ENCODE measurements at places on chromosomes 4 and X.

DNA sequence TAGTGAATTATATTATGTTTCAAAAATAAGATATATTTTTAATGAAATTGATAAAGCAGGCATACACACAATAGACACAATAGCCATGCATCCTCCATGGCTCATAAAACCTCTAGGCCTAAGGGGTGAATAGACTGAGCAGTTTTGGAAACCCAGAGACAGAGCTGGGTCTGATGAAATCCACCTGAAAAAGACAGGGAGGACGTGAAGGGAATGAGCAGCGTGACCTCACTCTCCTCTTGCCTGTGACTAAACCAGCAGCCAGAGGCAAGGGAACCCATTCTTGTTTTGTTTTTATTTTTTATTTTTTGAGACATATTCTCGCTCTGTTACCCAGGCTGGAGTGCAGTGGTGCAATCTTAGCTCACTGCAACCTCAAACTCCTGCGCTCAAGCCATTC is 424.4 kb upstream of the FAM241A start:
- DNase-seq, result no peak

DNA sequence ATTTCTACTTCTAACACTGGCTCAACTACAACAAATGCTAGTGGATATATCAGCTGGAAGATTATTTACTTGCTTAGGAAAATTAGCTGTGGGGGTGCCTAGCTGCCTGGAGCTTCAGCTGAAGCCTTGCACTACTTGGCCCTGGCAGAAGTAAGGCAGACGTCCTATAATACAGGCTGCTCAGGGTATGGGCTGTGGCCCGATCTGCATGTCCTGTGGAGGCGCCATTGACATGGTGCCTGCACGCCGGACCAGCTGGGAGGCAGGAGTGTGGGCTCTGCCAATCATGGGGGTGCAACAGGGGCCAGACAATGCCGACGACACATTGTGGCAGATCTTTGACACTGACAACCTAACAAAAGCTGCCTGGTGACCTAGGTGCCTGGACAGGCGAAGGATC is 31.6 kb upstream of the UCP1 start:
- DNase-seq, result no peak

GRCh38 chr4:76179398-76180318 is 31.5 kb upstream of the NUP54 start:
- peak; percentile 81 for DNase-seq

DNA sequence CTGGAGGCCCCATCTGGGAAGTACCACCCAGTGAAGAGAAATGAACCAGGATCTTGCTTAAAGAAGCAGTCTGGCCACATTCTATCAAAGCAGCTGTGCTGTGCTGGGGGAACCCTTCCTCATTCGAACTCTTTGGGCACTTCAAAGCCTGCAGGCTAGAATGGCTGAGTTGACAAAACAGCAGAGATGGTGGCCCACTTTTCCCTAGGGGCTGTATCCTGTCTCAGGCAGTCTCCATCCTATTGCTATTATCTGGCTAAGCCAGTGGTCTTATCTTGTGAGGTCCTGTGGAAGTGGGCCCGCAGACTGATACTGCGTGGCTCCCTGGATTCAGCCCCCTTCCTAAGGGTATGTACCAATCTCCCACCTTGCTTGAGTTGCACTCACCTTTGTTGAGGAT is 114.3 kb downstream of the VSIG4 start:
- DNase-seq, result no peak

- DNase-seq, result no peak
Observed at GRCh38 chr4:173005912-173006633, 162.5 kb upstream of the GALNT7 start.

- DNase-seq, result no peak
Observed at GRCh38 chrX:71941776-71942175, 31.1 kb downstream of the NHSL2 start.

DNA sequence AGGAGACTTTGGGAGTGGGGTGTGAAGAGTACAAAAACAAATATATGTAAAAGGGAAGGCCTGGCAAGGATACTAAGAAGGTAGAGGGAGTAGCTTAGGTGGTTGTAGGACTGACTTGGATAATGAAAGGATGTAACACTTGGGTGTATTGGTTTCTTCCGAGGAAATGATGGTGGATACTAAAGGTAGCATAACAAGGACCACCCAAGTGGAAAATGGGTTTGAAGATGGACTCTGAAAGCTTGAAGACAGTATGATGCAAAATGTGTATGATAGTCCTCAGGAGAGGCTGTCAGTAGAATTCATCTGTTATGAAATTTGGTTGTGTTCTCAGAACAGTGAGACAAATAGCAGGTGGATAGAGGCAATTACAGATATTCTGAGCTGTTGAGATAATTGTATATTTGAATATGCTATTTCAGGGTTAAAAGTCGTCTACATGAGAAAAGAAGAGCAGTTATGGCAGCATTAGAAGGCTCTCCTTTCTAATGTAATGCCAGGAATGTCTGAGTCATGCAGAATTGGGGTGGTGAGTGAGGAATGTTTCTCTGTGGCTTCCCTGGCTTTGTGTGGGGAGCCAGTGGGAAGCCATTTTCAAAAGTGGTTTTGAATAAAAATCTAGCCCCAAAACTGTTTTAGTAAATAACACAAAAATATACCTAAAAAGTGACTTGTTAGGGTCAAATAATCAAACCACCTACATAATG is 75.6 kb downstream of the FHIP1A start:
- no peak for DNase-seq

DNA sequence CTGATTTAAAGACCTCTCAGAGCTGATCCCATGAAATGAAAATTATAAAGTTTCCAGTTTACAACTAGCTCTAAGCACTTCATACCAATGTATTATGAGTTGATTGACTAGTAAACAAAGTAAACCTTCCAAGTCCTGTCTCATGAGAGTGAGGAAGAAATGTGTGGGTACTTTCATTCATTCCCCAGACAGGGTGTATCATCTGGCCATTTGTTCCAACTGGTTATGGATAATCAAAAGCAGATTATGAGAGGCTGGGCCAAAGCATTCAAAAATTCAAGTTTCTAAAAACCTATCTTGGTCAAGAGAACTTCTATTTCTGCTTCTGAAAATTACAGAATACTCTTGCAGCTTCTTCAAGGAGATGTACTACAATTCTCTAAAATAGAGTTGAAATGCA is 193.3 kb upstream of the RASGEF1B start:
- DNase-seq, result no peak

GRCh38 chr4:11805842-11806241 is 377.1 kb upstream of the HS3ST1 start:
- no peak for DNase-seq

GRCh38 chr4:153969542-153969941 is 180.7 kb upstream of the SFRP2 start:
- DNase-seq, result no peak

GRCh38 chrX:96483647-96484160 is 200.9 kb upstream of the DIAPH2 start:
- DNase-seq, result no peak

DNA sequence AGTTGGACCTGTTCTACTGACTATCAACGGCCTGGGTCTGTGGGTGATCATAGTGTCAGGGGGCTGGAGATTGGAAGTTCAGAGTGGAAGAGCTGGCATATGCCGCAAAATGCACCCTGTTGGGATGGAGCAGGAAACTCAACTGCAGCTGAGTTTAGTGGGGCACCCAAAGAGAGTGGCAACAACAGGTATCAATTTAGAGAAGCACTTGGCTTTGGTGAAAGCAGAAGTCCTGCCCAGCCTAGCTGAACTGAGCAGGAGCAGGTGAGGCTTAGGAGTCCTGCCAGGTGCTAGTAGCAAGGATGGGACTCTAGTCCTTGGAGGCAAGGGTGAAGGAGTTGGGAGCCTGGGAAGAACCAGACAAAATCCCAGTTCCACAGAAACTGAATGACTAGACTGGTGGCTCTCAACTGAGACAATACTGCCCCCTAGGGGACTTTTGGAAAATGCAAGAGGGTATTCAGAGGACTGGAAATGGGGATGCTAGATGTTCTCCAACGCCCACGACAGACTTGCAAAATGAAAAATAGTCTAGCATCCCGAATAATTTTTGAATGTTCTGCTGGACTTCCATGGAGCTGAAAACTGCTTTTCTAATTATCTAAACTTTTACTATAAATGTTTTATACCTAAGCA is 49.4 kb downstream of the RTL9 start:
- no peak for DNase-seq

- peak; percentile 66 for DNase-seq
Observed at GRCh38 chr4:80219301-80220025, 22.2 kb downstream of the PRDM8 start.

DNA sequence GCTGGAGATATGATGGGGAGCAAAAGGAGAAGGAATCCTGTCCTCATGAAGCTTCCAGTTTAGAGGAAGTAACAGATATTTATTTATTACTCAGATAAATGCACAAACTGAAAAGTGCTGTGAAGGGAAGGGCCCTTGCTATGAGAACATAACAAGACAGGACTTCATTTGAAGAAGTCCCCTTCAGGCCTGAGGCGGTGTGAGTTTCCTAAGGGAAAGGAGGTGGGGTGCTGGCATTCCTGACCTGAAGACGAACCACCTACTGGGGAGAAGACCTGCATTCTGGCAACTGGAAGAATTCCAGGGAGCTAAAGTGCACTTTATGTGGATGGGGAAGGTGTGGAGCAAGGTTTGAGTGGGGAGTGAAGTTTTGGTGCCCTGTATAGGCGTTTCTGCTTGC is 15.9 kb upstream of the SPARCL1 start:
- DNase-seq, result no peak

- no peak for DNase-seq
Observed at GRCh38 chr4:148495463-148495862, 53.2 kb upstream of the NR3C2 start.

- DNase-seq, result no peak
Observed at GRCh38 chr4:104870495-104871233, 276.0 kb upstream of the TET2 start.

DNA sequence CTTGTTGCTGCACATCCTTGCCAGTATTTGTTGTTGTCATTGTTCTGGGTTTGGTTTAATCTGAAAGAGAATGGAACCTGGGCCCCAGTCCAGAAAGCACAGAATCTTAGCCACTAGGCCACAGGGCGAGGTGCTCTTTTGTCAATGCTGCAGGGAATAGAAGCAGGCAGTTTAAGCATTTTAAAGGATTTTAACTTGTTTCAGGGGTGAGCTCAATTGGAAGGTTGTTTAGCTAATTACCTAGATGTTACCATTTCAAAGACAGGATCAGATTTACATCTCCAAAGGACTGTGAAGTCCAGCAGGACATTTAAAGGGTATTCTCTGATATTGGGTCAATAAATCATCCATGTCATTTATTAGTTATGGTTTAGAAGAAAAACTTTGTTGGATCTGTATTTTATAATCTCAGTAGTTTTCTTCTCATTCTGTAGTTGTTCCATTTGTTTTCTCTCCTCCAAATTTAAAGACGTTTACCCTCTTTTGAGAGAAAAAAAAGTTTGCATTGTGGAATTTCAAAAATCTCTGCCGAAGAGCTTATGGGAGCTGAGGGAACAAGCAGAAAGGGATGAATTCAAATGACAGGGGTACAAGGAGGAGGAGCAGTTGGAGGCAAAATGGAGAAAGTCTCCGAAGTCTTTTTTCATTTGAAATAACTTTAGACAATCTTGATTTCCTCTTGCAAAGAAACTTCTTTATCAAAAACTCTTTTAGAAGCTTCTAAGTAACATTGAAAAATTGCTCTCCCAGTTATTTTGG is 57.5 kb upstream of the FAM47C start:
- no peak for DNase-seq

DNA sequence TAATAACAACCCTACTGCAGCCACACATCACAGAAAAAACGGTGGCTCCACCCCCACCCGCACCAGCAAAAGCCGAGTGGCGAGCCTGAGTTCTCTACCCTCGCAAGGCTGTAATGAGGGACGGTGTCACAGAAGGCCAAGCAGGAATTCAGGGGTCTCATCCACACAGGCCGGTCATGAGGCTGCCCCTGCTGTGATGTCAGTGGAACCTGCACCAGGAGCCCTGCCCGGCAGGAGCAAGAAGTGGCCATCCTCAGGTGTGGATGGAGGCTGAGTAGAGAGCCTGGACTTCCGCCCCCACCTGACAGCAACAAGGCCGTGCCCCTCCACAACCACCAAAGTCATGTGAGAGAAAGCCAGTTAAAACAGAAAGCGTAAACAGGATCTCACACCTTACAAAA is 20.6 kb downstream of the LYAR start:
- DNase-seq, result no peak

GRCh38 chr4:85381968-85382367 is 93.0 kb upstream of the ARHGAP24 start:
- no peak for DNase-seq

DNA sequence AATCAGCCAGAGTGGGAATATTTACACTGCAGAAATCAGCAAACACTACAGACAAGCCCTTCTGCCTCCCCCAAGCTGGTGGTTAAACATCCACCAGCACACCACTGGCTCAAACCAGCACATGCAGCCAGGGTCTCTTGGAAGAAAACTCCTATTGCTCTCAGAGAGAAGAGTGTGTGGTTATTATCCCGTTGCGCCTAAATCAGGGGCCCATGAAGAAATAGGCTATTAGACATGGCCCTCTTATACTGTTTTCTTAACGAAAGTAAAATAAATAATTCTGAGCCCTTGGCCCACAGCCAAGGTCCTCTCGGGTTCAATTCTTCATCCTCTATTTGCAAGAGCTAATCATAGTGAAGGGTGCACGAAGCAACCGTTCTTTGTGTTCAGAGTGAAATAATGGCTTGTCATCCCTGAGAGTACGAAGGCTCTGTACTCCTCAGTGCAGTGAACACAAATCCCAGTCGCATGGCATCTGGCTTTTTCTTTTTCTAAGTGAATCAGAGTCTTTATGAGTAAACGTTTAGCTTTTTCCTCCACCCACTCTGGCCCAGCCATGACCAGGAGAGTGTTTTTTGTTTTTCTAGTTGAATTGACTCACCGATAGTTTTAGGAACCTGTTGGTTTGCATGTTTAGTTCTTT is 33.4 kb upstream of the RBM47 start:
- DNase-seq, result no peak

DNA sequence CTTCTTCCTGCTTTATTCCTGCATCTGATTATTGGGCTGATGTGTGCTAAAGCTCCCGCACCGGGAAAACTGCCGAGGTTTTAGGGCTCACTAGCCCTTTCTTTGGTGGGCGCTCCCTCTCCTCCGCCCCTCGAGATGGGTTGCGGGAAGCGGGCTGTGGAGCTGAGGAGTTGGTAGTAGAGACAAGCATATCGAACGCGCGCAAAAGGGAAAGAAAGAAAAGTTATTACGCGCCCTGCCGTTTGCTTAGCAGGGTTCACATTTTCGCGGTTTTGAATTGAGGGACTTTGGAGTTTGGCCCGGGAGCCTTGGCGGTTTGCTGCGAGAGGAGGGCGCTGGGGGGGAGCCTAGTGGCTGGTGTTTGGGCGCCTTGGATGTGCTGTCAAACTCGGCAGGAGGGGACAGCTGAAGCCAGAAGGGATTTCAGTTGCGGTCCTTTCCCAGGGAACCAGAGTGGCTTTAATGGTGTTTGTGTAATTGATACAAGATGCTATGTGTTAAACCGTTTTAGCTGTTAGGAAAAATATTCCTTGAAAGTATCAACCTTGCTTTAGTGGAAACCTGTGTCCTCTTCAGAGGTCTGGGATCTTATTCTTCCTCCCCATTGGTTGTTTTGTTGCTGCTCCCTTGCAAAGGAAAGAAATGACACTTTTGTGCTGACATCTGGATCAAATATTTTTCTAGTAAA is 1.1 kb downstream of the GAB1 start:
- peak; percentile 58 for DNase-seq

GRCh38 chr4:32986236-32986635 is 2266.1 kb downstream of the PCDH7 start:
- no peak for DNase-seq

GRCh38 chr4:2274320-2275043 is 12.6 kb upstream of the MXD4 start:
- no peak for DNase-seq

- no peak for DNase-seq
Observed at GRCh38 chr4:21848021-21848420, 100.6 kb downstream of the KCNIP4 start.

GRCh38 chr4:127783026-127783769 is 1.1 kb downstream of the HSPA4L start:
- DNase-seq, result peak; percentile 60

All from ecto neural progenitor cell (in vitro differentiated cells).